ENCODE measurements at places on chromosomes 11 and 22. TPM values are rescaled to one million over a fixed set of nuclear protein-coding genes. Genes with fewer than 3 reads are reported as not detected.

- H3K36me3 ChIP-seq: no peaks in the 10 kb centered on the region
- H3K27me3 ChIP-seq: no peaks in the 10 kb centered on the region
- no peak overlapping the region for H3K27ac ChIP-seq
- peaks cover 49% of the 10 kb centered on the region for H3K4me1 ChIP-seq
These were observed 4.9 kb upstream of the CYTH4 start for GRCh38 chr22:37277384-37277783.

Gene BIRC2
- total RNA-seq: 51.0 TPM

DNA sequence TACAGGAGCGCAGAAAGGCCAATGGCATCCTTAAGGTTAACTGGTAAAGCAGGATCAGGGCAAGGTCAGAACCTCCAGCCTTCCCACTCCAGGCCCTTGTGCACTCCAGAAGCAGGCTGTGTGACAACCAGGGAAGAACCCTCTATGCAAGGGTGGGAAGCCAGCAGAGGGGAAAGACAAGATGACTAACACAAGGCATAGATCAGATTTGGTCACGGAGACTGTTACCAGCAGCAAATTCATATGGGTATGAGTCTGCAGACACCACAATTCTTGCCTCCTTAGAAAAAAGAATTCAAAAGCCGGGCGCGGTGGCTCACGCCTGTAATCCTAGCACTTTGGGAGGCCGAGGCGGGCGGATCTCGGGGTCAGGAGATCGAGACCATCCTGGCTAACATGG is 39.8 kb upstream of the MTNR1B start:
- no peak for DNase-seq
- no peak overlapping the region for H3K4me3 ChIP-seq
- H3K27ac ChIP-seq: no peak overlapping the region
- H3K4me1 ChIP-seq: no peaks in the 10 kb centered on the region
- no peaks in the 10 kb centered on the region for H3K36me3 ChIP-seq

Gene TTLL12
- total RNA-seq: 21.3 TPM

DNA sequence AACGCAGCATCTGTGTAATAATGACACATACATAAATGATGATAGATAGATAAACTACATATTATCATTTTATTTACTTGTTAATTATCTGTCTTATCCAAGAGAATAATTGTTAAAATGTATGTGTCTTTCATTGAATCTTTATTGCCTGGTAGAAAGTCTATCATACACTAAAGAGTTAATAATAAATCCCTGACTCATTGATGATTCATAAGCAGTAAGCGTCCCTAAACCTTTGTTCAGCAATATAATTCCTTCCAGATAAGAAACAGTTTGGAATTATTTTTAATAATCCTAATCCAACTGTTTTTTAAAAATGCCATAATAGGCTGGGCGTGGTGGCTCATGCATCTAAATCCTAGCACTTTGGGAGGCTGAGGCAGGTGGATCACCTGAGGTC is 655.6 kb upstream of the CNTN5 start:
- H3K4me3 ChIP-seq: no peak overlapping the region
- H3K36me3 ChIP-seq: no peaks in the 10 kb centered on the region
- H3K4me1 ChIP-seq: no peaks in the 10 kb centered on the region

Gene TMPRSS4
- not detected for total RNA-seq

Gene PHETA2
- 3.2 TPM for total RNA-seq

- peaks cover 11% of the 10 kb centered on the region for H3K4me1 ChIP-seq
- peaks cover 83% of the 10 kb centered on the region for H3K36me3 ChIP-seq
- H3K27me3 ChIP-seq: no peaks in the 10 kb centered on the region
- no peak overlapping the region for H3K4me3 ChIP-seq
- no peak for DNase-seq
- H3K27ac ChIP-seq: no peak overlapping the region
These were observed 16.7 kb downstream of the TMEM121B start for GRCh38 chr22:17104336-17104935.

- H3K4me3 ChIP-seq: no peak overlapping the region
- H3K4me1 ChIP-seq: peaks cover 41% of the 10 kb centered on the region
- H3K27me3 ChIP-seq: no peaks in the 10 kb centered on the region
These were observed 79.1 kb downstream of the KCNQ1 start for GRCh38 chr11:2523821-2524391.

GRCh38 chr11:122214567-122214966 is 98.6 kb upstream of the BLID start:
- H3K36me3 ChIP-seq: no peaks in the 10 kb centered on the region
- H3K4me1 ChIP-seq: no peaks in the 10 kb centered on the region
- no peak overlapping the region for H3K4me3 ChIP-seq
- H3K27ac ChIP-seq: no peak overlapping the region
- no peaks in the 10 kb centered on the region for H3K27me3 ChIP-seq
- no peak for DNase-seq

DNA sequence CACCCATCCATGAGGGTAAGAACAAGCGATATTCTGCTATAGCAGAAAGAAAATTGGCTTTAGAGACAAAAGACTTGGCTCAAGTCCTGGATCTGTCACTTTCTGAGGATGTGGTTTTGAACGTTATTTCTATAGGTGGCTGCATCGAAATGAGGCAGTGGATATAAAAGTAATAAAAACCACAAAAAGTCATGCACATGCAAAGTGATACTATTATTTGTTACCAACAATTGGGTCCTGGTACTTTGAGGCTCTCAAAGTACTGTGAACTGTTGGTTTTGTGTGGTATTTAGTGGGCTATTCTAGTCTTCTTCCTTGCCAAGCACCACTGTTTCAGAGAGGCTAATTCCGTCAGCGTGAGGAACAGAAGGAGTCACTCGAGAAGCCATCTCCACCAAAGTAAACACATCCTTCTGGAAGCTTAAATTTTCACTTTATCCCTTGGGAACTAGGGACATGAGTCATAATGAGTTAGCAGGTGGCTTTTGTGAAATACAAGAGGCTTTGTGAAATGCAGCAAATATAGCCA is 13.1 kb downstream of the UBASH3B start:
- H3K36me3 ChIP-seq: no peaks in the 10 kb centered on the region
- H3K4me1 ChIP-seq: peaks cover 25% of the 10 kb centered on the region
- no peak overlapping the region for H3K4me3 ChIP-seq

- H3K27me3 ChIP-seq: peaks cover 35% of the 10 kb centered on the region
- H3K36me3 ChIP-seq: no peaks in the 10 kb centered on the region
- no peak for DNase-seq
- H3K4me3 ChIP-seq: no peak overlapping the region
- no peak overlapping the region for H3K27ac ChIP-seq
These were observed 46.2 kb downstream of the FAM83F start for GRCh38 chr22:40040927-40041326.

DNA sequence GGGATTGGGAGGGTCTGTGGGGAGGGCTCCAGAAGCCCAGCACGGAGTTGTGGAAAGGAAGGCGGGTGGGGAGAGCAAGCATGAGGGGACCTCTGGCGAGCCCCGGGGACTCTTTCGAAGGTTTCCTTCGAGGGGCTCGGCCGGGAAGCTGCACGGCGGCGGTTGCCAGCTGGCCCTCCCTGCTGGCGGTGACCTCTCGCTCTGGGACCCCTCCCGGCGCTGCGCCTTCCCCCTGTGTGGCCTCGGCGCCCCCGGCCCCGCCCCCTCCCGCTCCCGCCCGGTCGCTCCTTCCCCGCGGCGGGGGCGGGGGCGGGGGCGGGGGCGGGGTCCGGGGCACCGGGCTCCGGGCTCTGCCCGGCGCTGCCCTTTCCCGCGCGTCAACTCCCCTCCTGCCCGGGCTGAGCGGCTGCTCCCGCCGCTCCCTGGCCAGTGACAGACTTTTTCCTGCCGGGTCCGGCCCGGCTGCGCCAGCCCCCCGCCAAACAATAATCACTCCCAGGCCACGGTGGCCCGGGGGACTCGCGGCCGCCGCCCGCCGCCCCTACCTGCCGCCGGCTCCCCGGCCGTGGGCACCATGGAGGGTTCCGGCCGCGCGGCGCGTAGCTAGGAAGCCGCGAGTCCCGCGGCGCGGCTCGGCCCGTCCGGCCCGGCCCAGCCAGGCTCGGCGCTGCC is 941 bp downstream of the CLCF1 start:
- H3K36me3 ChIP-seq: peaks cover 6% of the 10 kb centered on the region
- no peak overlapping the region for H3K27ac ChIP-seq
- peaks cover 61% of the 10 kb centered on the region for H3K4me1 ChIP-seq
- DNase-seq: no peak

DNA sequence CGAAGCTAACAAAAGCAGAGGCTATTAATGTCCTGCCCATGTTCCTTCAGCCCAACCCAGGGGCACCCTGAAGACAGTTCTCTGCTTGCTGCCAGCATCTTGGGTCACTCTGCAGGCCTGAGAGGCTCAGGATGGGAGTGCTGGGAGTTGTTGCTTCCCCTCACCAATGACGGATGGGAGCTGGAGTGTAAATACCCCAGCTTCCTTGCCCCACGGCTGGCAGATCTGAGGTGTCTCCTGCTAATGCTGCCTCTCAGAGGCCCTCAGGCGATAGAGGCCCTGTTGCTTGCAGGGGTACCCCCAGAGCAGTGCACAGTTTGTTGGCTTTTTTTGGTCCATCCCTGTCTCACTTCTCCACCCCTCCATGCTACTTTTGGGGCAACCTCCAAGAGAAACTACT is 32.9 kb downstream of the IFT27 start:
- H3K27ac ChIP-seq: no peak overlapping the region
- no peak overlapping the region for H3K4me3 ChIP-seq
- no peaks in the 10 kb centered on the region for H3K27me3 ChIP-seq
- no peaks in the 10 kb centered on the region for H3K4me1 ChIP-seq
- no peaks in the 10 kb centered on the region for H3K36me3 ChIP-seq
- no peak for DNase-seq

Gene OR6A2
- 0.10 TPM for total RNA-seq

DNA sequence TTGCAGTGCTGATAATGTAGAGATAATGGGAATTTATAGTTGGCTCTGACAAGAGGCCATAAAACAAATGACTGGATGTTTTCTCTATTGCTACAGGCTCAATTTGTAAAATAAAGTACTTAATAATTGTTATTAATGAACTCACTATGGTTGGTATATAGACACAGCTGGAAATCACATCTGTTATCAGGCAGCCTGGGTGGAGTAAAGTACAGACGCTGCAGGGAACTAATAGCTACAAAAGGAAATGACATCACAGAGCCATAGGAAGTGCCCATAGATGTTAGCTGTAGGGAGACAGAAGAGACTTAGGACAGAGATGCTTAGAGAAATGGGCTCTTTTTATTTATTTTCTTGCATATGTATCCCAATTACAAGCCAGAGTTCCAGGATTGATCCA is 81.0 kb upstream of the SNX19 start:
- no peaks in the 10 kb centered on the region for H3K4me1 ChIP-seq
- H3K36me3 ChIP-seq: no peaks in the 10 kb centered on the region
- DNase-seq: no peak
- H3K27ac ChIP-seq: no peak overlapping the region
- no peak overlapping the region for H3K4me3 ChIP-seq
- H3K27me3 ChIP-seq: no peaks in the 10 kb centered on the region

DNA sequence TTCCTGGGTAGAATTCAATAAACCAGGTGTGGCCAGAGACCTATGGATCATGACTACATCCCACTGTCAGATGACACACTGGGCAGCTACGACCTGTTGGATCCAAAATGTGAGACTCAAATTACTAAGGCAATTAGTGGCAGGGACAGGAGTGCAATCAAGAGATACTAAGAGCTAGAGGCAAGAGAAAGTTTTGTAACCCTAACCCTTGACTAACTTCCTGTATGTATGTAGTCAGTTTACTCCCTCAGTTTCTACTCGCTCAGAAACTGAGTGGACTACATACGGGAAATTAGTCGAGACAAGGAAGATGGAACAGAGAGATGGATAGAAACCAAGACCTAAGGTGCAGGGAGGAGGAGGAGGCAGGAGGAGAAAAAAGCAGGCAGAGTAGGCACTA is 2.7 kb downstream of the CYB5R2 start:
- no peak for DNase-seq
- peaks cover 22% of the 10 kb centered on the region for H3K4me1 ChIP-seq
- H3K36me3 ChIP-seq: no peaks in the 10 kb centered on the region
- H3K27ac ChIP-seq: no peak overlapping the region
- peaks cover 9% of the 10 kb centered on the region for H3K27me3 ChIP-seq

- no peak overlapping the region for H3K27ac ChIP-seq
- no peaks in the 10 kb centered on the region for H3K27me3 ChIP-seq
- DNase-seq: no peak
- no peaks in the 10 kb centered on the region for H3K36me3 ChIP-seq
- H3K4me1 ChIP-seq: no peaks in the 10 kb centered on the region
These were observed 27.7 kb downstream of the MPPED1 start for GRCh38 chr22:43439368-43440103.

Gene DSCAML1
- 1.3 TPM for total RNA-seq

Gene TSG101
- total RNA-seq: 50.9 TPM

Gene MS4A14
- 3.4 TPM for total RNA-seq

GRCh38 chr11:64060861-64061444 is 25.2 kb downstream of the FLRT1 start:
- DNase-seq: peak; percentile 78
- peaks cover 19% of the 10 kb centered on the region for H3K27me3 ChIP-seq
- peak overlapping the region; percentile 55 for H3K4me3 ChIP-seq
- H3K36me3 ChIP-seq: no peaks in the 10 kb centered on the region
- H3K27ac ChIP-seq: no peak overlapping the region

- no peak overlapping the region for H3K4me3 ChIP-seq
- no peaks in the 10 kb centered on the region for H3K27me3 ChIP-seq
- no peaks in the 10 kb centered on the region for H3K4me1 ChIP-seq
- no peaks in the 10 kb centered on the region for H3K36me3 ChIP-seq
- no peak overlapping the region for H3K27ac ChIP-seq
- no peak for DNase-seq
These were observed 117.8 kb downstream of the CCDC81 start for GRCh38 chr11:86492370-86493010.

Gene ANKRD49
- 52.0 TPM for total RNA-seq

Gene OR4A47
- not detected for total RNA-seq

GRCh38 chr11:44178381-44178780 is 82.9 kb downstream of the EXT2 start:
- no peaks in the 10 kb centered on the region for H3K27me3 ChIP-seq
- no peak for DNase-seq
- no peak overlapping the region for H3K27ac ChIP-seq
- H3K36me3 ChIP-seq: no peaks in the 10 kb centered on the region

DNA sequence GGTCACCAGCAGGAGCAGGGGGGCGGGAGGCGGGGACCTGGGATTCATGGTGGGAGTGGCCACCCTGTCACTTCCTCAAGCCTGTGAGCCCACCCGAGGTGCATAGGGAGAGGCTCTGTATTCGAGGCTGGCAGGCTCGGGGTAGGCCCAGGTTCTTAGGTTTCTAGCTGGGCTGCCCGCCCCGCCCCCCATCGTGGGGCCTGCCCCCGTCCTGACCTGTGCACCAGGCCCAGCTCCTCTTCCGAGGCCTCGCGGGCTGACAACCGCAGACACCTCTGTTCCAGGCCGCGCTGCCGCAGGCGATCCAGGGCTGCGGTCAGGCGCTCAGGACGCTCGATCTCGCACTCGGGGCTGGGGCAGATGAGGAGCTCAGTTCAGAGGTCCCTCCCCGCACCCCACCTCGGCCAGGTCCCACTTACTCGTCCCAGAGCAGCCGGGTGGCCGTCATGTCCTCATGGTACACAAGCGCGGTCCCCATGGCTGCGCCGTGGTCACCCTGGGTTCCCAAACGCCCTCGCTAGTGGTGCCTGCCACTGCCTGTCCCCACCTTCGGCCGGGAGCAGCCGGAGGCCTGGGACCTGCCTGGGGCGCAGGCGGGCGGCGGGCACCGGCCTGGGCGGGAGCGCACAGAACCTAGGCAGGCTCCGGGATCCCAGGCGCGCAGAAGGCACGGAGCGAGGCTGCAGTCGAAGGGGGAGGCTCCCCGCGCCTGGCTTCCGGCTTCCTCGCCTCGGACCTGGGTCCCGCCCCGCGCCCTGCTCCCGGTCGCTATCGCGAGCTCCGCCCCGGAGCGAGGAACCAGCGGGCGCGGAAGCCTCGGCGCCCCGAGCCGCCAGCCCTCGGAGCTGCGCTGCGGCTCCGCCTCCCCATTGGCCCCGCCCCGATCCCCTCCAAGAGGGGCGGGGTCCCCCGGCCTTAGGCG is at the start of gene HDAC10:
HDAC10 (minus strand) TSS at position 711 of the 922 bp plus-strand sequence; CDS start at position 478, 233 bp downstream.
- H3K4me3 ChIP-seq: peak within 1 kb of the TSS; percentile 79
- peak within 1 kb of the TSS; percentile 41 for H3K27ac ChIP-seq
- H3K4me1 ChIP-seq: peaks cover 44% of the 10 kb centered on the region
- no peaks in the 10 kb centered on the region for H3K27me3 ChIP-seq
- H3K36me3 ChIP-seq: peaks cover 29% of the 10 kb centered on the region
- DNase-seq: peak; percentile 85

Gene OR52A1
- total RNA-seq: not detected

Gene MIAT
- 14.8 TPM for total RNA-seq

Measured in B cell (primary cell).